ENCODE measurements at places on chromosomes 3 and 15. TPM values are rescaled to one million over a fixed set of nuclear protein-coding genes. Genes with fewer than 3 reads are reported as not detected.

SLC51B gene
- total RNA-seq, result 0.33 TPM

CTXN2 gene
- total RNA-seq, result not detected

SLC28A2 gene
- total RNA-seq, result not detected

ZNF774 gene
- 1.1 TPM for total RNA-seq

SLC2A2 gene
- total RNA-seq, result not detected
